Muscle of arm (tissue), 14 donors: ENCODE measurements at places on chromosomes 1 and 21. TPM values are rescaled to one million over a fixed set of nuclear protein-coding genes. Genes with fewer than 3 reads are reported as not detected.

The TEX50 gene
- not detected for polyA plus RNA-seq

The SPATA6 gene
- polyA plus RNA-seq = 13.5 TPM

The BNIPL gene
- polyA plus RNA-seq = 1.3 TPM

GRCh38 chr1:47950471-47950870 lies 46.7 kb downstream of the TRABD2B start:
- DNase-seq = no peak

DNA sequence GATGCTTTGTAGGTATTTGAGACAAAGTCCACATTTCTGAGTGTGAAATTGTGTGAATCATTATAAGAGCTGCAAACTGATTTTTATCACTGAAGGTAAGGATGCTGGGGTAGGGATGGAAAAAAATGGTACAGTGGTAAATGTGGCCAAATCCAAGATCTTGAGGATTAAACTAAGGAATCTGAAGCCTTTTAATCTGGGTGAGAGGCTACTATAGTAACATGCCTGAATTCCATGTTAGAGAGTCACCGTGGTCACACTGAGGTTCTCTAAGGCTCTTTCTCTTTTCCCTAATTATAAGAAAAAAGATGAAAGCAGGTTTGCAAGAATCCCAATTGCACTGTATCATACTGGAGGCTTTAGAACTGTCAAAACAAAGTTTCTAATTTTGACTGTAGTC lies 17.6 kb downstream of the PTGER3 start:
- no peak for DNase-seq

DNA sequence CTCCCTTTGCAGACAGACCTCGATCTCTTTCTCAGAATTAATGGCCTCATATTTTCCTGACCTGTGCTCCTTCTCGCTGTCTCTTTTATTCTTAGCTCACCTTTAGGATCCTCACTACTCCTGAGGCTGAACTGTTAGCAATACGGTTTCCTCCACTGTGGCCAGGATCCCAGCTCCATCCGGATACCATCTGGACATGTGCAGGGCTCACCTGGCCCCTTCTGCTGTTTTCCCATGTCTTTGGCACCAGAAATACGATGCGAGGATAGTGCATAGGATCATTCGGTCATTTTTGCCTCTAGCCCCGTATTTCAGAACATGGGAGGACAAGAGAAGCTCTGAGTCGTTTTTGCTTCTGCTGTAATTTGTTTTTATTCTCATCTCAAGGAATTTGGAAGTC lies 108.5 kb upstream of the KIF26B start:
- DNase-seq = no peak

DNA sequence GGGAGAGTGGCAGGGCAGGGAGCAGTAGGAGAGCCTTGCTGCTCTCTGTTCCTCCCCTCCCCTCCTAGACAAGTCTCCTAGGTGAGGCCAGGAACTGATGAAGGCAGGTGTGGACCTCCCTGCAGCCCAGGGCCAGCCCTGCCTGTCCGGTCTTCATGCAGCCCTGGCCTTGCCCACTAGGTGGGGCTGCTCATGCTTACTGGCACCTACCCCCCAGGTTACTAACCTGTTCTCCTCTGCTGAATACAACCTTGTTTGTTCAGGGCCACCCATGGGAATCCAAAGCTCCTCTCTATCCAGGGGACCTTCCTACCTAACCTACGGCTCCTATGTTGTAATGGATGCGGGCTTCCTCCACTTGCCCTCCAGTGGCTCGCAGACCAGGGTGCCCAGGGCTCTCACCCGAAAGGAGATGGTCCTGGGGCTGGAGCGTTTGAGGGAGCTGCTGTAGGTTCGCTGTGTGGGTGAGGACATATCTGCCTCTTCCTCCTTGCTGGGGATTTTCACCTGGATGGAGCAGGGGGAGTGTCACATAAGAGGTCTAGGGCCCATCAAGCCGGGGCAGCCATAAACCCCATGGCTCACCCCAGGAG lies 7.9 kb upstream of the TNNT2 start:
- DNase-seq = no peak

The ZNF691 gene
- polyA plus RNA-seq = 11.4 TPM

GRCh38 chr1:158046715-158047510 lies 53.5 kb downstream of the KIRREL1 start:
- DNase-seq = no peak

- no peak for DNase-seq
These were observed 31.6 kb downstream of the NID1 start for GRCh38 chr1:236033336-236033735.

DNA sequence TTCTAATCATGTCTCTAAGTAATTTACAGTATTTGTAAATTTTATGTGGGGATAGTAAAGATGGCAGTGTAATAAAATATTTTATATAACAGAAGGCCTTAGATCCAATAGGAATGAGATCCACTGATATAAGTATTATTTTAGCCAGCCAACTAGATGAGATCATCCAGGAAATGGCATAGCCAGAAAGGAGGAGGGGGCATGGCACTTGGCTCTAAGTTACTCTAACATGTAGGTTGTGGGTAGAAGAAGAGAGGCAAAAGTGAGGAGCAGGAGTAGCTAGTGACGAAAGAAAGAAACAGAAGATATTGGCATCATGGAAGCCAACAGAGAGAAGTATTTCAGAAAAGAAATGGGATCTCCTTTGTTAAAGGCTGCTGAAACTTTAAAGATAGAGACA lies 426.1 kb downstream of the PTPRC start:
- DNase-seq = no peak
